Globus pallidus (tissue), 1 donor: ENCODE measurements at places on chromosomes 7 and 10.

DNA sequence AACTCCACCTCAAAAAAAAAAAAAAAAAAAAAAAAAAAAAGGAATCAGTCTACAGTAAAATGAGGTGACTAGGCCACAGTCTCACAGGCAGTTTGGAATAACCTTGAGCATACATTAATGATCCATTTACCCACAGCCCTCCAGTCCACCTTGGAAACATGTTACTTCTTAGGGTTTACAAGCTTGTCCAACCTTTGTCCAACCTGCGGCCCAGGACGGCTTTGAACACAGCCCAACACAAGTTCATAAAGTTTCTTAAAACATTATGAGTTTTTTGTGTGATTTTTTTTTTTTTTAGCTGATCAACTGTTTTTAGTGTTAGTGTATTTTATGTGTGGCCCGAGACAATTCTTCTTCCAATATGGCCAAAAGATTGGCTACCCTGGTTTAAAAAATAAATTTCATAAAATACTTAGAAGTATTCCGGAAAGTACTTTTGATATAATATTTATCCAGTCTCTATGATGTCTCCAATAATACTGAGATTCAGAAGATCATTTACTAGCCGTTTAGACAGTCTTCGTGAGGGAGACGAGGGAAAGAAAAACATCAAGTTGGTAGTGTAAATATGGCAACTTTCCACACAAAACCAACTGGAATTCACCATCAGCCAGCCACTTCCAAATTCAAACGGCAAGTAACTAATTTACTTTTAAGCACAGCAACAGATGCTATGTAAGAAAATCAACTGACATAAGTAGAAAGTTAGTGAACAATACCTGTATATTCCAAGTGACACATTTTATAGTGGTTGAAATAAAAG is 9.9 kb downstream of the BAZ1B start:
- DNase-seq, result no peak

GRCh38 chr7:131299074-131299473 is 28.6 kb upstream of the MKLN1 start:
- DNase-seq, result no peak

DNA sequence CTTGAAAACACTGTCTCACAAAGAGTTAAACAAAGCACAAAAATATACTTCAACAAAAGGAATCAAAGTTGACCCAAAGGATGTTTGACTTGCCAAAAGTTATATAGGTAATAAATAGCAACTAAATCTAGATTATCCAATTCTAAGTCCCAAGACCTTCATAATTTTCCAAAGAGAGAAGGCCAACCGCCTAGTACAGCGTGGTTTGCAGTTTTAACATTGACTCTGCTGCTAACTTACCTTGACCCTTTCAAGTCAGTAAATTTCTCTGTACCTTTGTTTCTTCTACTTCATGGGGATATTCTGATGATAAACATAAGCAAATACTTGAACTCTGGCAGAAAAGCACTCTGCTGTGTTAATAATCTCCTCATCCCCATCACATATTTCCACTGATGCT is 1.9 kb upstream of the GPR22 start:
- DNase-seq, result no peak

- peak; percentile 85 for DNase-seq
These were observed 11.6 kb upstream of the HNRNPF start for GRCh38 chr10:43420369-43421200.

GRCh38 chr10:118564652-118565051 is 30.8 kb downstream of the PRLHR start:
- DNase-seq, result no peak

DNA sequence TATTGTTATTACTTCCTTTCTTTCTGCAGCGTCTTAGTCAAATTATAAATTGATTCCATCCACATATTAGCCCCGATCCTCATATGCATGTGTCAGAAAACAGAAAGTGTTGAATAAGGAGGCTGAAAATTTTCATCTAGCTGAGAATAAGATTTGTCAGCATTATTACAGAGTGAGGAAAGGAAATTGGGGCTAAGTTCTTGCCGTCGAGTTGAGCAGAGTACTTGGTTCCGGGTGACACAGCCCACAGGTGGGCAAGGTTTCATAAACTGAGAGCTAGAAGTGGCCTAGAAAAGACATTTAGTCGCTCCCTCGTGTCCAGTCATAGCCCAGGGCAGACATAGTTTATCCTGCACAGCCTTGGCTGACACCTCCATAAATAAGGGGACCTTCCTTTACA is 461.7 kb upstream of the GALNT17 start:
- no peak for DNase-seq

DNA sequence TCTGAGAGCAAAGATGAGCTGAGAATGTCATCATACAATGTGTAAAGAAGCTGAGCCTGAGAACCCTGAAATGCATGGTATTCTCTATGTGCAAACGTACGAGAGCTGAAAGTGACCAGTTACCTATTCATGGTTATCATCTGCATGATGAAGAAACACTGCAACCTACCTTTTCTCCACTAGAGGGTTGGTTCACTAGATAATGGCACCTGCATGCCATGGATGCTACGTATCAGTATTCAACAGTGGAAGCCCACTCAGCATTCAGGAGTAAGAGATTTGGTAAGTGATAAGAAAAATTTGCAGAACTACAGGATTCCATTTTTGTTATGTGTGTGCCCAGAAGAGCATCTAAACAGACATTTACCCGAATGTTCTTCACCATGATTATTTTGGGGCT is 145.4 kb downstream of the PTPRN2 start:
- DNase-seq, result no peak

- DNase-seq, result no peak
These were observed 99.4 kb downstream of the ITGA8 start for GRCh38 chr10:15620337-15620736.

DNA sequence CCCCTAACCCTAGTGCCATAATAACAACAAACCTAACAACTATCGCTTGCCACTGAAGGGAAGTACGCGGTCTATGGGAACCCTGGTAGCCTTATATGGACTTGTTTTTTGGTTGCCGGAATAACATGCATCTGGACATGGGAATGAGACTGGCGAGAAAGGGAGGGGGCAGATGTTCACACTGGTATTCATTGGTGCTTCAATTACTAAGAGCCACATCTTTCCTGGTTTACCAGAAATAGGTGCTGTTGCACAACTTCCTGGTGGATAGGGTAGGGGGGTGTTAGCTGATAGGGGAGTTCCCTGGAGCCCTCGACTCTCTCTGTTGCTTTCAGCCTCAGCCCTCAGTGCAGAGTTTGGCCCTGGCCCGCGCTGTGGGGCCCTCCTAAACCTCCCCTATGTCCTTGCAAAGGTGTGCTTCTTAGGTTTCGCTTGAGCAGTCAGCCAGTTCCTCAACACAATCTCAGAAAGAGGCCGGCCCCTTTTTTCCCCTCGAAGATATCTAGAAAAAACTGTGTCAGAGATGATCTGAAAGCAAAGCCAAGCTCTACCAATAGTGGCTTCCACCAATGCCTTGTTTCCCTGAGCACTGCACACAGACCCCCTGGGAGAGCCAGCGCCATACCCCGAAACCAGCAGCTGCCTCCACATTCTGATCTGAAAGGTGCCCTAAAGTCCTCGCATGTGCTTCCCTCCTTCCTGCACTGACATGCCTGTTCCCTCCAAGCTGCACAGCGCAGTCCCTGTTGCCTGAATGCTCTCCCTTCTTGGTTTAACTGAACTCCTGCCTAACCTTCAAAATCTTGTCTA is 13.5 kb downstream of the TBXAS1 start:
- no peak for DNase-seq

DNA sequence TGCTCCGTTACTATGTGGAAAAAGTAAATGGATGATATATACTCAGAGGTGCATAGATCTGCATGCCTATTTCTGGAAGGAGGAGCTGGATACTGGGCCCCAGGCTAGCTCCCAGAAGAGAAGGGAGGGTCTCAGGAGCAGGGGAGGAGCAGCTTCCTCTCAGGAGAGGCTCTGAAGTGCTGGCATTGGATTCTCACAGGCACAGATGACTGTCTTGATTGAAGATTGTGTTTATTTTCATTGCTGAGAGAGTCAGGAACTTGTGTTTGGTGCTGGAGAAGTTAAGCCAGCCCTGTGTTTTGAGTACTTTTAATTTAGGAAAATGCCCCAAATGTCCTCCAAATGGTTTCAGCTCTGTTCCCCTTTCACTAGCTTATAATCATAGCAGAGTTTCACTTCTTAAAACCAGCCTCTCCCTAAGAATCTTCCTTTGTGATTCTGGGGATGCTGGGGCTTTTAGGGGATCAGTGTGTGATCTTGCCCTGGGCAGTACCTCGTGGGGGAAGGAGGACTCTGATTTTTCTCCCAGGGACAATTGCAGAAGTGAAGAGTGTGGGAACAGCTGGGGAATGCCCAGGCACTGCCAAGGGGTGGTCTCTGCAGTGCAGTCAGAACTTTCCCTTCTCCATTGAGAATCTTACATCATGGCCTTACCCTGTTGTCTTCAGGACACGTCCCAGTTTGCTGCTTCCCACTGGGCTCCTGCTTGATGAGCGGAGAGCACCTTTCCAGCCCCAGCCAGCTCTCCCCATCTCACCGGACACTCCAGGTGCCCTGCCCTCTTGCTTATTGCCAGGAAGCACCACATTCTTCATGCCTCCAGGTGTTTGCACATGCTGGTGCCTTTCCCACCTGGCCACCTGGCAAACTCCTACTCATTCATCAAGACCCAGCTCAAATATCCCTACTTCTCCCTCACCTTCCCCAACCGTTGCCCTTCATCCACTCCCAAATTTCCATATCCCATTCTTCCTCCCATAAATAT is 102.8 kb downstream of the ARHGAP22 start:
- DNase-seq, result no peak

GRCh38 chr10:17237149-17237527 is 9.1 kb downstream of the VIM start:
- no peak for DNase-seq

GRCh38 chr10:119211625-119212441 is 4.5 kb downstream of the GRK5 start:
- no peak for DNase-seq

GRCh38 chr10:77582710-77583115 is 54.9 kb downstream of the KCNMA1 start:
- DNase-seq, result no peak

DNA sequence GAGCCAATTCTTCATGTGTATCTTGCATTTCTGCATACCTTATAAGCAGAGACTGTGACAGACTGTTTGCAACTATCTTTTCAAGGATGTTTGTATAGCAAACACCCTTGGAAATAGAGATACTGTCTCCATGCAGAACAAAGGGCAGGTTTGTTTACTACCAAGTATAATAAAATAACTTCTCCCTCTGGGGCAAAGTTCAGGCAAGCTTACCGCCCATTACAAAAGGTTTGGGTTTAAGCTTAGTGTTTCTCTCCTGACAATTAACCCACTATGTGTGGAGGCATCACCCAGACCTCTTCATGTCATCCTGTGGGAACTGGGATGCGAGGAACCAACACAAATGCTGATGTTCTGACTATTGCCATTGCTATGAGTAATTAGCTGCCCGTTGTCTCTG is 479.1 kb upstream of the ZMIZ1 start:
- DNase-seq, result no peak

DNA sequence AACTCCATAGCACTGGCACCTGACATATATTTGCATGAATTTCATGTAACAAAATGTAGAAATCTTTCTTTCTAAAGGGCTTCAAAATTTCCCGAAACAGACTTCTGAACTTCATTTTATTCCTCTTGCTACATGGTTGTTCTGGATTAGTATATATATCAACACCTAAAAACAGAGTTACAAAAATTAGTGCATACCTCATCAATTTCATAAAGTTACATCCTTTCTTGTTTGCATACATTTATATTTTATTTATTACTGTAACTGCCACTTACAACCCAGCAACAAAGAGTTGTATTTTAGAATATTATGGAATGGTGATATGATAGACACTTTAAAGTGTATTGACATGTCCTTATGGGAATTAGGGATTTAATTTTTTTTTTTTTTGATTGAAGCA is 2.0 kb upstream of the ITGB8 start:
- DNase-seq, result no peak

- DNase-seq, result no peak
These were observed 17.5 kb upstream of the CLIP2 start for GRCh38 chr7:74271742-74272141.

DNA sequence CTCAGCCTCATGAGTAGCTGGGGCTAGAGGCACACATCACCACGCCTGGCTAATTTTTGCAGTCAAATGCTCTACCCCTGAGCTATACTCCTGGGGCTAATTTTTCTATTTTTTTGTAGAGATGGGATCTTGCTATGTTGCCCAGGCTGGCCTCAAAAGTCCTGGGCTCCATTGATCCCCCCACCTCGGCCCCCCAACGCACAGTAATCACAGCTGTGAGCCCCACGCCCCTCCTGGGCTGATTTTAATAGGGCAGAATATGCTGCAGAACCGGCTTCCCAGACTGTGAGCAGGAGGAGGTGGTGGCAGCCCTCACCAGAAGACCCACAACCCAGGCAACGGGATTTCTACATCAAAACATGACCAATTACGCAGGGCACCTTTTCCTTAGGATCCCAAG is 15.2 kb downstream of the BRAT1 start:
- no peak for DNase-seq

DNA sequence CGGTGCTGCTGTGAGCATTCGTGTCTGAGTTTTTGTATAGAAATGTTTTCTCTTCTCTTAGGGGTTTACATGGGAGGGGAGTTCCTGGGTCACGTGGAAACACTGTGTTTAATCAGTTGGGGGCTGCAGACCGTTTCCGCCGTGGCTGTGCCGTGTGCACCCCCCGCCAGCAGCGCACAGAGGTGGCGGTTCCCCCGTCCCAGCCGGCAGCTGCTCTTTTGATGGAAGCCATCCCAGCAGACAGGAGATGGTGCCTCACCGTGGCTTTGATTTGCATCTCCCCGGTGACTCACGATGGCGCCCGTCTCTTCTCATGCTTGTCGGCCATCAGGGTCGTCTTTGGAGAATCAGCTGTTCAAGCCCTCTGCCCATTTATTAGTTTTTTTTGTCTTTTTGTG is 34.9 kb upstream of the FOXL3 start:
- no peak for DNase-seq

- DNase-seq, result no peak
These were observed 28.5 kb upstream of the NUB1 start for GRCh38 chr7:151312831-151313809.

- DNase-seq, result no peak
These were observed 554.0 kb downstream of the ARL4A start for GRCh38 chr7:13241416-13241815.

GRCh38 chr7:155964543-155964942 is 152.3 kb upstream of the SHH start:
- DNase-seq, result no peak

DNA sequence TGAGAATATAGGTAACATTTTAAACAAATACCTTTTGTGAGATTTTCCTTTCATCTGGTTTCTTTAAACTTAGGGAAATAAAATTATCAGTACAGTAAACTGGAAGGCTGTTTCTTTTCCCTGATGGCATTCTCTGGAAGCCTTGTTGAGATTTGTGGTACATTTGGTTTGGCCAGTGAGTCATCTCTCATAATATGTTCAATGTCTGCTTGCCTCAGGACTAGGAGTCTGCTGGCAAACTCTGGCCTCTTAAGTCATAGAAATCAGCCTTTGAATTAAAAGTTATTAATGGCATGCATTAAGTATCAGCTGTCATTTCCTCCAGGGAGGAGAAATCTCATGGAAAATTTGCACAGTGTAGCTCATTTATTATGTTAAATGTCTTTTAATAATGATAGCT is 316.6 kb upstream of the KIAA1217 start:
- no peak for DNase-seq

GRCh38 chr10:129964611-129965424 is 744 bp upstream of the EBF3 start:
- DNase-seq, result no peak
